ENCODE measurements at places on chromosomes 4 and X.

DNA sequence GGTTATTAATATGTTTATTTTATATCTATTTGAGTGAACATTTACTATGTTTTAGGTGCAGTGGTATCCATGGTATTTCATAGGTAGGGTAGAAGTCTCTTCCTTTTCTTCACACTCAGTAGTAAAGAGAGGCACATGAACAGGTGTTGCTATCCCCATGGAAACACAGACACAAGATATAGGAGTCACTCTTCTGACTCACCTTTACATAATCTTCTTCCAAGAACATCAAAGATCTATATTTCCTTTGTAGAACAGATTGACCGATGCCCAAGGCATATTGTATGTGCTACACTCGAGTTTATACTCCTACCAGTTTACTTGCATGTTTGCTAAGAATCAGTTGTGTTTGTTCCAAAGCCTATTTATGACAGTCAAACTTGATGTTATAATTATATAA lies 1997.4 kb downstream of the C4orf33 start:
- DNase-seq: no peak

DNA sequence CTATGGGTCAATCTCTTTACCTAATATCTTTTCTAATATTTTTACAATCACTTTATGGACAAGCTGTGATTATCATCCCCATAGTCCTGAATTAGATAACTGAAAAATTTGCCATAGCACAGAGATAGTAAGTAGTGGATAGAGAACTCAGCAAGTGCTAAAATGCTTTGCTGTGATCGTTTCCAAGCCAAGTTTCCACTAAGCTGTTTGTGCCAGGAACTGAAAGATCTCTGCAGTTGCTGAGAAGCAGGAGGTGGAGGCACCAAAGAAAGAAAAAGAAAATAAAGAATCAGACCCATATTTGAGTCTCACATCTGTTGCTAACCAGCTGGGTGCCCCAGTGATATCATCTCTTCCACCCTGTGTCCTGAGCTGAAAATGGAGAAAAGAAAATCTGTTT lies 605.6 kb upstream of the BOD1L1 start:
- no peak for DNase-seq

DNA sequence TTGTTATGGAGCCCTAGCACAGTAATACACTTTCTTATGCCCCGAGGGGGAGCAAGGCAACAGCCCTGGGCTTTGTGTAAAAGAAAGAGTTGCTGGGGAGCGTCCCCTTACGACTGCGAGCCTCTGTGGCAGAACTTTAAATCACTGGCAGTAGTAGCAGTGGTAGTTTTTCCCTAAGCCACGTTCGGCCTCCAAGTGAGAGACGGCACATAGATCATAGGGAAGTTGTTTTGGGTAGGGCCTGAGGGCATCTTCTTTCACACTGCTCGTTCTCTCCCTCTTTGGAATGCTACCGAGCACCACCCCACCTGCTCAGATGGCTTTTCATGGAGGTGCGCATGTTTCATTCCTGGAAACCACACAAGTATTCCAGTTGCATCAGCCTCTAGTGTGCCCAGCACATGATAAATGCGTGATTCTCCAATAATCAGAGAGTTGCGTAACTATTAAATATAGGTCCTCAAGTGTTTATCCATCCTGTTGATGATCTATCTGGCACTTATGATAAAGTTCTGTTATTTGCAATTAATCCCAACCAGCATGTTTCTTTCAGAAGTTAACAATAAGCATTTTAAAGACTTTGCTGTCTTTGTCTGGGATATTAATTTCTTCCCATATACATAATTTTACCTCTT lies 7.0 kb upstream of the SYNPO2 start:
- no peak for DNase-seq

DNA sequence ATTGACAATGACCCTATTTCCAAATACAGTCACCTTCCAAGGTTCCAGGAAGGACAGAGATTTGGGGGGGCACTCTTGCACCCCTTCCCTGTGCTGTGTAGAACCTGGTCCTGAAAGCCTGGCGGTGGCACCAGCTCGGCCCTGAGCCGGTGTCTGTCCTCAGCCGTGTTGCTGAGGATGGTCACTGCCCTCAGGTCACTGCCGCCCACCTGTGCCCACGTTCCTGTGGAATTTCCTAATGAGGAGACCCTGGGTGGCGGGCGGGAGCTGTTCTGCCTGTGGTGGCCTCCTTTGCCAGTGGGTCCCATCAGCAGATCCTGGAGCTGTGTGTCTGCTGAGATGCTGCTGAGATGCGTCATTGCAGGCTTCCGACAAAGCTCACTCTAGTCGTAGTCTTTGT lies 32.9 kb downstream of the NELFA start:
- DNase-seq: peak; percentile 16

DNA sequence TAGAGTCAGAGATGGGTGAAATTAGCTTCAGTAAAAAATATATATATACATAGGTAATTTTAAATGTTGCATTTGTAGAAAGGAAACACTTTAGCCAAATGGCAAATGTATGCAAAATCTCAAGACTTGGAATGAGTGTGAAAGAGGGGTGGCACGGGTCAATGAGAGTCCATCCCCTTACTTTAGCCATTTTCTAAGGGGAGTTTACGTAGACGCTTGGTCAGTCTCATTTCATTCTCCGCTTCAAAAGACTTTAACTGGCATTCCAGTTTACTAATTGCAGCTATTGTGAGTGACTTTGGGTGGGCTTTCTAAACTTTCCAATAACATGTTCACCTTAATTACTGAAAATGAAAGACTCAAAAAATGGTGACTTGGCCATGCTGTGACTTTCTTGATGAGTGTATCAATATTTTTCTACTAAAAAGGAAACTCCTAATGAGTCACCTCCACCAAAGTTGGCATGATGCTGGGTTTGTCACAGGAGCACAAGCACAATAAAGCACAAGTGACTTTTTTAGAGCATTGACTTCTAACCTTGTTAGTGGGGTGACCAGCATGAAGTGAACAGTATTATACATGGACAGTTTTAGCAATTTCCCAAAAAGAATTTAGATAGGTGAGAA lies 356.0 kb upstream of the RASGEF1B start:
- no peak for DNase-seq

GRCh38 chrX:25872786-25873185 lies 265.4 kb upstream of the MAGEB18 start:
- DNase-seq: no peak

GRCh38 chrX:54921427-54922021 lies 900 bp downstream of the TRO start:
- DNase-seq: peak; percentile 72

DNA sequence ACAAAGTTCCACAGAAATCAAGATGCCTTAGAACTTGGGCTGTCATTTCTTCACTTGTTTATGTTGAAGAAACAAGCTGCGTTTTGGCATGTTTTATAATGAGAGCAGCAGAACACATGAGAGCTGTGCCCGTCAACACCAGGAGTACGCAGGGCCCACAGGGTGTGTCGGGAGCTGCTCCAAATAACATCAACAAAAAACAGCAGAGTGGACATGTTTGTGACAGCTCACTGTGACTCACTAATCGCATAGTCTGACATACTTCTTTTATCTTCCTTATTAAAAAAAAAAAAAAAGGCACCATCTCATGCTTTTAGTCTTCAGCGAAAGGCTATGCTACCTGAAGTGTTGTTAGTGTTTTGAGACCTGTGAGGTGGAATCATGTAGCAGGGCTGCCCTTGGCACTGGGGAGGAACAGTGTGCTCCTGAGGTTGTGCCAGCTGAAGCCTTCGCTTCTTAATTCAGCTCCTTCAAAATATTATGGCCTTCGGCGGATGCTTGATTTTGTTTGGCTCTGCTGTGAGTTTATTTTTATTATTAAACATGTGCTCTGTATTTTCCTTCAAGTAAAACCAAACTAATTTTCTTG lies 32.8 kb downstream of the FHDC1 start:
- no peak for DNase-seq

- DNase-seq: no peak
Observed at GRCh38 chrX:74804574-74804973, 120.7 kb downstream of the NEXMIF start.

DNA sequence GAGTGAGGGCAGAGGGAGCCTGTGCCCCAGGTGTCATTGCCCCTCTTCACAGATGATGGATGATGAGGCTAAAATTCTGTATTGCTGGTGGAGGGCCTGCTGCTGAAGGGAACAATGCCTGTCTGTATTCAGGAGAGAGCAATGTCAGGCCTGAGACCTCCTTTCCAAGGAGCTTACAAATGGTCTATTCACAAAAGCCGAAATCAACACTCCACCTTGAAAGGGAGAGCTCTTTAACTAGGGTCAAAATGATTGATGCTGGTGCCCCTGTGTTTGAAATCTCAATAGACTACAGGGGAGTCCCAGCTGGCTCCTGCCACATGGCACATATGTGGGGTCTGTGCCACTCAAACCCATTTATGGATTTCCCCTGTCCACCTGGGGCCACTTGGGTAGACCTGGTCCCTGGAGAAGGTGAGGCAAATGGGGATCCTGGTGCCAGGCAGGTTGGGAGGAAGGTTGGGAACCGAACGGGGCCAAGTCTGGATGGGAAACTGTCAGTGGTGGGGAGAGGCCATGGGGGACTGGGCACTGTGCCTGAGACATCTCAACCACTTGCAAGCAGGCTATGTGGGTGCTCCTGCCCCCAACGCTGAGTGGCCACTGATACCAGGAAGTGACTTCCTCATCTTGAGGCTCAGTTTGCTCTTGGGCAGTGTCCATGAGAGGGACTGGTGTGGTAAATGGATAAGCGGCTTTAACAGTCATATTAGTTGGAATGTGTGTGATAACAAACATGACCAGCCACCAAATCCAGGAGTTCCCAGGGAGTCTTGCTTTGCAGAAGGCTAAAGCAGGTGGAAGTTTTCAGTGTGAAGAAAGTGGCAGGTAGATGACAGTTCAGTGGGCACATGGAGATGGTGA lies 223.8 kb upstream of the PSAPL1 start:
- DNase-seq: no peak

DNA sequence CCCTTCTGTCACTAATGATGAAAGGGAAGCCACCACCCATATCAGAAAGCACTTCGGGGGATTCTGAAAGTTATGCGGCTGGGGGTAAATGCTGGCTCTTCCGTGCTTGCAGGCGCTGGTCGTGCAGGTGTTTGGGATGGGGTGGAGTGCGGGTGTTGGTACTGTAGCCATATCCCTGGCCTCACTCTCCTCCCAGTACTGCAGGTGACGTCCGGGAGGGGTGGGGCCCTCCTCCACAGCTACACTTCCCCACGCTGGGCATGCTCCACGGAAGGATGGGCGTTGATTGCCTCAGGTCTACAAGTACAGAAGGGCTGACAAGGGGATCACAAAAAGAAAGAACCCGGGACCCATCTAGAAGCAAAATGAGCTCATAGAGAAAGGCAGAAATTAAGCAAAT lies 48.6 kb upstream of the CLDN24 start:
- DNase-seq: no peak

- no peak for DNase-seq
Observed at GRCh38 chr4:19924761-19925160, 326.9 kb upstream of the SLIT2 start.

- no peak for DNase-seq
Observed at GRCh38 chr4:157023941-157024340, 52.0 kb upstream of the GLRB start.

- DNase-seq: no peak
Observed at GRCh38 chrX:86066998-86067397, 19.6 kb upstream of the CHM start.

DNA sequence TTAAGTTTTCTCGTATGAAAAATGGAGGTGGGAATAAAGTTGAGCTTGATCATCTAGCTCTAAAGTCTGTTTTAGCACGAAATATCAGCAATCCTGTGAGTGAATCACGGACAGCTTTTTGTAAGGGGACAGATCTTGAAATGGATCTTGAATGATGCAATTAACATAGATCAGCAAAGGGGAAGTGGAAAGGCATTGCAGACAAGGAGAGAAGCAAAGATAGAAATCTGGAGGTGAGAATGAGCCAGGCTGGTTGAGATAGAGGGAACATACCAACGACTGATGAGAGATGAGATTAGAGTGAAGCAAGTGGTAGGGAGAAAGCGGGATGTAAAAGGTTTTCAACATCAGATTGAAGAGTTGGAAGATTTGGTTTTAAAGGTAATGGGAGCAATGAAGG lies 4.6 kb upstream of the DGKK start:
- DNase-seq: no peak

DNA sequence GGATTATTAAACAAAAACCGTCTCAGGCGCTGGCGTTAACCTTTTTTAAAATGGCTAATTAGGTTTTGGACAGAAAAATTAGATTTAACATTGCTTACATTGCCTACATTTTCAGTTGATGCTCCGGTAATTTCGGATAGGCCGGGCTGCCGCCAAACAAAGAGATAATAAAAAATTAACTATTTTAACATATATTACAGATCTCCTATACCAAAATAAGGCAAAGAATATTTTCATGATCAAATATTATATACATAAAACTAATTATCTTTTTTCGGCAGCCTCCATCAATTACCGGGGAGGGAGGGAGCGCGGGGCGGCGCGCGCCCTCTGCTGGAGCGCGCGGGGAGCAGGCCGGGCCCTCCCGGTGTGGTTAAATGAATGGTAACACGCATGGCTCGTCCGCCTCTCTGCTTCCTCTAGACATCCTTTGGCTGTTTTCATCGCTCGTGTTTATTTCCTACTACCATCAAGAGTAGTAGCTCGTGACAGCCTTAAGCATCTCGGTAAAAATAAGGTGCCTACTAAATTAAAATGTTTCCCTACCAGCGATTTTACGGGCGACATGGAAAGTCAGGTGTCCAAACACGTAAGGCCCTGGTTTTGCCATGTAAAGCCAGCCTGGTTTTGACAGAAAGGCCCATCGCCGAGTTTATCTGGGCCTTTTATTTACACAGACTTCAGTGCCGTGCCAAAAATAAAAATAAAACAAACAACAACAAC lies 52.4 kb upstream of the TMEM33 start:
- peak; percentile 71 for DNase-seq

DNA sequence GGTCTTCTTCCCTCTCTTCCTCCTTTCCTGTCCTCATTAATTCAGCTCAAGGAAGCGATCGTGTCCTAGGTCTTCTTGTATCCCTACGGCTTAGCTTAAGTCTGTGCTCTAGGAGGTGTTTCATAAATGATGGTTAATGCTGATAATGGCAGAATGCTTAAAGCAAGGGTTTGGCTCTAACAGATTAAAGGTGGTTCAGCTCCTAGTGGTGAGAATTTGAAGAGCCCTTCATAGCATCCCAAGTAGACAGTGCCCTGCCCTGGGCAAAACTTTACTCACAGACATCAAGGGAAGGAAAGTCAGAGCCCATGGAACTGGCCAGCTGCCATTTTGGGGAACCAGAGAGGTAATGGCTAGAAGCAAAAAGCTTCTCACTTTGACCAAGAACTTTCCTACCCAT lies 47.0 kb upstream of the PGRMC1 start:
- no peak for DNase-seq

DNA sequence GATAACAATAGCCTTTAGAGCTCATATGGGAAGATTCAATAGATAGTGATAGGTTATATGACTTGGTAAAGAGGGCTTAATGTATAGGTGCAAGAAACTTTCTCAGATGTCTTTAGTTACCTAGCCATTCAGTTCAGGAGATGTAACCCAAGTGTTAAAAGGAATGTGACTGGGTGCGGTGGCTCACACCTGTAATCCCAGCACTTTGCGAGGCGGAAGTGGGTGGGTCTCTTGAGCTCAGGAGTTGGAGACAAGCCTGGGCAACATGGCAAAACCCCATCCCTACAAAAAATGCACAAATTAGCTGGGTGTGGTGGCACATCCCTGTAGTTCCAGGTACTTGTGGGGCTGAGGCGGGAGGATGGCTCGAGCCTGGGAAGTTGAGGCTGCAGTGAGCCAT lies 7.9 kb downstream of the TET2 start:
- DNase-seq: no peak

- DNase-seq: no peak
Observed at GRCh38 chr4:40317916-40318658, 17.0 kb upstream of the CHRNA9 start.

- no peak for DNase-seq
Observed at GRCh38 chr4:5965225-5965624, 53.0 kb downstream of the C4orf50 start.

Measured in stimulated activated CD8-positive, alpha-beta memory T cell treated with anti-CD3 and anti-CD28 coated beads, Interleukin-4, amount 100 ng/mL, for 48 hours (primary cell).